ENCODE measurements at places on chromosomes 2 and 18. TPM values are rescaled to one million over a fixed set of nuclear protein-coding genes. Genes with fewer than 3 reads are reported as not detected.

DNA sequence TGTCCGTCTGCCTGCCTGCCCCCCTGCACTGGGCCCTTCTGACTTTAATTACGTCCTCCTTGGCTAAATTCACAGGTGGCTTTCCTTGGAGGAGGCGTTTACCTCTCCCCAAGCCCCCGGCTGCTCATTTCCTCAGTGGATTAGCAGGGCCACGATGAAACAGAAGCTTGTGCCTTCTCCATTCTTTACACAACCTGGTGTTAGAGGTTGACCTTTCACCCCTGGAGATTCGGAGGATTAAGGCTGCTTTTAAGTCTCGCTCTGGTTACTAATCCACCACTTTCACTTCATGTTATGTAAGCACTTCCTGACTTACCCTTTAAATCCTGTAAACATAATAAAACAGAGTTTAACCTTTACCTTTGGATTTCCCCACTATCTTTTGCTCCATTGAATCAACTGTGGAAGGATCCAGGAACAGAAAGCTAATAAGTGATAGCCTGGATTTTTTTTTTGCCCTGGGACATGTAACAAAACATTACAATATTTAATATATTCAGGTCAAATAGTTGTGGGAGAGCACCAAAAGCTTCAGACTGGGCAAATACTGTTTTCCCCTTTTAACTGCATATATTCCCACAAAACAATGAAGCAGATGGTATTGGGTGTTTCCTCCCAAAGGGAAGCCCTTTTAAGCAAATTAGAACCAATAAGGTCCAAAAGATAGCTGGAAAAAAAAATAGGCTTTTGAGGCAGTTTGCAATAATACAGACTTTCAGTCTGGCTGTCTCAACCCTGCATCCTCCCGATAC lies 370.2 kb downstream of the EN1 start:
- no peak for DNase-seq

GRCh38 chr2:218384975-218385374 lies 2.9 kb downstream of the SLC11A1 start:
- DNase-seq = no peak

DNA sequence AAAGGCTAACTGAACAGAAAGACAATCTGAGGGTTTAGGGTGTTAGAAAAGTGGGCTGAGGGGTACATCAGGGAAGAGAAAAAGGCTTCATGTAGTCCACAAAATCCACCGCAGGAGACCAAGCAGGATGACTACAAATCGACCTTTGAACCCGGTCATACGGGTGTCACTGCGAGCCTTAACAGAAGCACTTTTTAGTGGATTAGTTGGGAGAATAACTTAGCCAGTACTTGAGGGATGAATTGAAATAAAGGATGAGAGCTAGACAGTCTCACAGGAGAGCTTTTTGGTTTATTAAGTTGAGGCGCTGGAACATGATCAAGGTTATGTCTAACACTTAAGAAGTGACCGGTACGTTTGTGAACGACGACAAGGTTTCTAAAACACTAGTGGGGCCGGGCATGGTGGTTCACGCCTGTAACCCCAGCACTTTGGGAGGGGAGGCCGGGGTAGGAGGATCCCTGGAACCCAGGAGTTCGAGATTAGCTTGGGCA lies 217.7 kb downstream of the MCFD2 start:
- DNase-seq = no peak

DNA sequence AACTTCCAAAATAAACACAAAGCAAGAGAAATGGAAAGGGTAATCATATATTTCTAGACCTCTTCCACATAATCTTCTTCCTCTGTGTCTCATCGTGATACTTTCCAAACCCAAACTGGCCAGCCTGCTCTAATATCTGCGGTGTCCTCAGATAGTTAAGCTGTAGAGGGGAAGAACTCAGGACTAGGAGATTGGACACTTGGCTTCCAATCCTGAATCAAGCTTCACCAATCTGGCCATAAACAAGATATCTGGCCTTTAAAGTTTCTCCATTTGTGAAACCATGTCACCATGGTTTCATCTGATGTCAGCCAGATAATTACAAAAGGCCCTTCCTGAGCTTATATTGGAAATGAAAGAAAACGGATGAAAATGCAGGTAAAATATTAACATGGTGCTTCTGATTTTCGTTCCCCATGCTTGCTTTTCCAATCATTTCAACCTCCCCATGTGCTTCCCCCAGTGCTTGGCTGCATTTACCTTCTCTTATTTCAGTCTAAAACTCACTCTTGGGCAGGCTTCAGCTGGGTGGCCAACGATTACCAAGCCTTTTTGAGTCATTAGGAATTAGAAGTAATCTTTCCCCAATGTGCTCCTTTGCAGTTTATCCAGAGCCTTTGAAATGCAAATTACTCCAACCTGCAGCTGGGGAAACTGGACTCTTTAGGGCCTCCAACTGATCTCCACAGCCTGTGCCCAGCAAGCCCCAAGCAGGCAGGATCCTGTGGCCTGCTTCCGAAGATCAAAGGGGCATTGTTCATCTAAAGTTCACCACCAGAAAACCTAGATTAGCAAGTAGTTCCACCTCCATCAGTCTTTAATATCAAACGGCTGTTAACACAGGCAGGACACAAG lies 44.5 kb upstream of the MYCN start:
- no peak for DNase-seq

DNA sequence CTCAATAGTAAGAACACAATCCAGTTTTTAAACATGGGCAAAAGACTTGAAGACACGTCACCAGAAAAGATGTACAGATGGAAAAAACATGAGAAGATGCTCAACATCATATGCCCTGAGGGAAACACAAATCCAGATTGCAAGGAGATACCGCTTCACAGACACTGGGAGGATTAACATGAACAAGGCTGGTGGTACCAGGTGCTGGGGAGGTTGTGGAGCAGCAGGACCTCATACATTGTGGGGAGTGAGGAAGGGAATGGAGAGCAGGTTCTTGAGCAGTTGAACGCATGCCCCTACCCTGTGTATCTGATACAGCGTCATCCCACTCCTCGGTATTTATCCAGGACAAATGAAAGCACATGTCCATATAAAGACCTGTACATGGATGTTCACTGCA lies 72.1 kb downstream of the ARHGEF4 start:
- DNase-seq = no peak

DNA sequence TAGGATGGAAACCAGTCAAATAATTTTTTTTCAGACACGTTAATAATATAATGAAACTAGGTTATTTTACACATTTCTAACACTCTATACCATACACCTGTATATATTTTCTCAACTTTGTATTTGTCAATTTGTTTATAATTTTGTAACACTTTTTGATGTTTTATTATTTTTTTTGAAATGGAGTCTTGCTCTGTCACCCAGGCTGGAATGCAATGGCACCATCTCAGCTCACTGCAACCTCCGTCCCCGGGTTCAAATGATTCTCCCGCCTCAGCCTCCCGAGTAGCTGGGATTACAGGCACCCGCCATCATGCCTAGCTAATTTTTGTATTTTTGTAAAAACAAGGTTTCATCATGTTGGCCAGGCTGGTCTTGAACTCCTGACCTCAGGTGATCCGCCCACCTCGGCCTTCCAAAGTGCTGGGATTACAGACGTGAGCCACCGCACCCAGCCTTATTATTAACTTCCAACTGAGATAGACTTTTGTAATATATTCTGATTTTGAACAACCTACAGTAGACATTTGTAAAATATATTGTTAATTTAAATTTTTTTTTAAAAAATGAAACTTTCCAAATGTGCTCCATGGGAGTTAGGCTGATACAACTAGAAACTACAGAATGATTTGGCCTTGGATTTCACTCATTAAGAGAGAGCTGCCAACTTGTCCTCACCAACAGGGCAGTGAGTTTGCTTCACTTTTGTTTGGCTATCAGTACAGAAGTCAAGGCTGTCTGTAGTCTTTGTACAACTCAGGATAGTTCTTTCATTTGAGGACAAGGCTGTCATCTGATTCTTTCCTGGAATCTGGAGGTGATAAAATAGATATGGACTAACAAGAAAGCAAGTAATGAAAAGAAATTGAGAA lies 33.9 kb upstream of the COBLL1 start:
- no peak for DNase-seq

GRCh38 chr2:12674644-12675328 lies 42.0 kb upstream of the TRIB2 start:
- no peak for DNase-seq

DNA sequence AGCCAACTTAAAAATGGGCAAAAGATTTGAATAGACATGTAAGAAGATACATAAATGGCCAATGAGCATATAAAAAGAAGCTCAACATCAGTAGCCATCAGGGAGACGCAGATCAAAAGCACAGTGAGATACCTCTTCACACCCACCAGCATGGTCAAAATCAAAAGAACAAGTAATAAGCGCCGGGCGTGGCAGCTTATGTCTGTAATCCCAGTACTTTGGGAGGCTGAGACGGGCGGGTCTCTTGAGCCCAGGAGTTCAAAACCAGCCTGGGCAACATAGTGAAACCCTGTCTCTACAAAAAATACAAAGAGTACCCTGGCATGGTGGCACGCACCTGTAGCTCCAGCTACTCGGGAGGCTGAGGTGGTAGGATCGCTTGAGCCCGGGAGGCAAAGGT lies 4.6 kb upstream of the CIB4 start:
- no peak for DNase-seq

DNA sequence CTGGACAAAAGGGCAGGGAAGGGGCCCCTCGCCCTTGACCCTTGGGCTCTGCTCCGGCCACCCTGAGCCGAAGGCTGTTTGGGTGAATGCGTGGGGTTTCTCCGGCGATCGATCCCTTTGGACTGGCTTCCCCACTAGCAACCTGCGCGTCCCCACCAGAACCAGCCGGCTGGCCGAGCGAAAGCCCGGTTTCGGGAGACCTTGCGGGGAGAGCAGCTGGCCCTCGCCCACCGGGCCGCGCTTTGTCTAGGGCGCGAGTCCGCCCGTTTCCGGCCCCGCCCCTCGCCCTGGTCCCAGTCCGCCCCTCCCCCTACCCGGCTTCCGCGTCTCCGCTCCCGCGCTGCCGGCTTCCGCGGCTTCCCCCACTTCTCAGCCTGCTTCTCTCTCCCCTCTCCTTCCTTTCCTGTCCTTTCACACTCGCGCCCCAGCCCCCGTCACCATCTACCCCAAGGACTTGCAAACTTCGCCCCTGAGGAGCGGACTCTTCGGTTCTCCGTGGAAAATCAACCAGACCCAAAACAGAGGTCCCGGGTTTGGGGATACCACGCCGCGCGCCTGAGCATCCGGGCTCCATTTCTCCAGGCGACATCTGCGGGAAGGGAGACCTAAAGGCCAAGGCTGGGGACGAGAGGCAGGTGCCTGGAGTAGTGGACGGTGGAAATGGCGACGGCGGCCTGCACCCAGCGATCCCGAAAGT lies 48.0 kb upstream of the ATP6V1B1 start:
- peak; percentile 58 for DNase-seq

DNA sequence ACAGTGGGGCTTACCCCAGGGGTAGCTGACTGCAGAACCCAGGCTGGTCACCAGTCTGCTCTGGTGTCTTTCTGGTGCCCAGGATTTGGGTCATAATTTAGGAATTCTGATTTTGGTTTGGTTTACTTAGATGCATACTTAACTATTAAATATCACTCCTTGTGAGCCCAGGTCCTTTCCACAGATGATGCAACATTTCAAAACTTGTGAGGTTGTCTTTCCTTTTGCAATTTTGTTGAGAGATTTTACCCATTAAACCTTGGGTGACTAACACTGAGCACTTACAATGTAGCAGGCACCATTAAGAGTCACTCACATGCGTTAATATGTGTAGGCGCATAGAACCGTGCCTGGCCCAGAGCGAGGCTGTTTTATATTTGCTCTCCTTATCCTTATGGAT lies 61.8 kb upstream of the RPL31 start:
- DNase-seq = no peak

DNA sequence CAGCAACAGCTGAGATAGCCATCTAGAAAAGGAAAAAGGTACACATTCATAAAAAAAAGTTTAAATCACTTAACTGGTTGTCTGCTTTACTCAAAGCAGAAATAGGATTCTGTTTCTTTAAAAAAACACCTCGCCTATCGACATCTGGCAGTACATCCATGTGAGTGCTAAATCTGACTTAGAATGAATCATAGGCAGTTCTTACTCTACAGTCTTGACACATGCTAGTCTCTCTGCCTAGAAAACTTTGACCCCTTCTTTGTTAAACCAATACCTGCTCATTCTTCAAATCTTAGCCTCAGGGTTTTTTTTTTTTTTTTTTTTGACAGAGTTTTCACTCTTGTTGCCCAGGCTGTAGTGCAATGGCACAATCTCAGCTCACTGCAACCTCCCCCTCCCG lies 37.1 kb upstream of the GPR75 start:
- no peak for DNase-seq

GRCh38 chr2:239246723-239247122 lies 154.1 kb downstream of the HDAC4 start:
- DNase-seq = no peak

DNA sequence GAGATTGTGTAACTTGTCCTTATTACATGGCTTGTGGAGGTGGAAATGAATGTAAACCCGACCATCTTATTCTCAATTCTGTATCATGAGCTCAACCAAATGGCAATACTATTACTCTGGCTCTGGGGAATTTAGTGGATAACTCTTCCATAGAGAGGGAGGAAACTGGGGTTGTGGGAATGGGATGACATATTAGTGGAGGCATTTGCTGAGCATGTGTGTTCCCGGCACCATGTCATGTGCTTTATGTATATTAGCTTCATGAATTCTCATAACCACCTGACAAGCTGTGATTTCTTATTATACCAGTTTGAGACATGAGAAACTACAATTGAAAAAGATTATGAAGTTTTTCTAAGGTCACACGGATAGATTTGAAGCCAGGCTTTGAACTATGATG lies 112.8 kb upstream of the TMEFF2 start:
- no peak for DNase-seq

DNA sequence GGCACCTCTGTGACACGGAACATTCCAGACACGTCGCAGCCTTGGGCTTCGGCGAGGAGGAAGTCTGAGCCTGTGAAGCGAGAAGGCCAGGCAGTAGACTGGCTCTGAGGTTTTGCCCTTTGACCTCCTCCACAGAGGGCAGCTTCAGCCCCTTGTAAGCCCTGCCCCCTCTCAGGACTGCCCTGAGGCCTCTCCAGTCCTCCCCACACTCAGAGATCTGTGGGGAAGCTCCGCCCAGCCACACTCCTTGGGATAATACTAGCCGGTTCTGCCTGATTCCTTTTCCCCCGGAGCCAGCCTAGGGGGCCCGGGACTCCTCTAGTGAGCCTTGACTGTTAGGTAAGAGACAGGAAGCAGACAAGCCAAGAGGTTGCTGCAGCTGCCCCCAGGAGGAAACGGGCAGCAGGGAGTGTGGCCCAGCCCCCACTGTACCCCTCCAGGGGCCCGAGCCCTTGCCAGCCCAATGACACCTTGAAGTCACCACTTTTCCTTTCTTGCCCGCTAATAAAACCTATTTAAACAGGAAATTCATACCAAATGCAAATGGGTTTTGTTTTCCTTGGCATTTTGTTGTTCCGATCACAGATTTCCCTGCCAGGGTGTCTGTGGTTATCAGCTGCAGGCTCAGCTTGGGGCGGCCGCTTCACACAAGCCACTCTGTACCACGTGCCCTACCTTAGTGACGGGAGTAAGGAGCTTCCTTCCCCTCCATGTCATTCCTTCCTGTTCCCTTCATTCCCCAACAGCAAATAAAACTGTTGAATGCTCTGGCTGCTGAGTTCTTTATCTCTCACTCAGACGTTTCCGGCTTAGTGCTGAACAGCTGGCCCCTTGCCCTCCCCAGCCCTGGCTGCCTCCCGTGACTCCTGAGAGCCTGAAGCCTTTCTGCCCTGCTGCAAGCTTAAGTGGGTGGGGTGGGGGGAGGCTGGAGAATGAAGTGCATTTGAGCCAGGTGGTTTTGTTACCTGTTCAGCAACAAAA lies 124.7 kb downstream of the CABLES1 start:
- DNase-seq = peak; percentile 25

GRCh38 chr2:216039918-216040317 lies 26.6 kb upstream of the MREG start:
- no peak for DNase-seq

Gene WDR43
- 191 TPM for total RNA-seq

Gene EGR4
- 0.41 TPM for total RNA-seq

Gene ANKRD30B
- total RNA-seq = not detected

Data from activated naive CD8-positive, alpha-beta T cell treated with anti-CD3 and anti-CD28 coated beads for 36 hours (primary cell).